ENCODE measurements at places on chromosomes 6 and 20.

DNA sequence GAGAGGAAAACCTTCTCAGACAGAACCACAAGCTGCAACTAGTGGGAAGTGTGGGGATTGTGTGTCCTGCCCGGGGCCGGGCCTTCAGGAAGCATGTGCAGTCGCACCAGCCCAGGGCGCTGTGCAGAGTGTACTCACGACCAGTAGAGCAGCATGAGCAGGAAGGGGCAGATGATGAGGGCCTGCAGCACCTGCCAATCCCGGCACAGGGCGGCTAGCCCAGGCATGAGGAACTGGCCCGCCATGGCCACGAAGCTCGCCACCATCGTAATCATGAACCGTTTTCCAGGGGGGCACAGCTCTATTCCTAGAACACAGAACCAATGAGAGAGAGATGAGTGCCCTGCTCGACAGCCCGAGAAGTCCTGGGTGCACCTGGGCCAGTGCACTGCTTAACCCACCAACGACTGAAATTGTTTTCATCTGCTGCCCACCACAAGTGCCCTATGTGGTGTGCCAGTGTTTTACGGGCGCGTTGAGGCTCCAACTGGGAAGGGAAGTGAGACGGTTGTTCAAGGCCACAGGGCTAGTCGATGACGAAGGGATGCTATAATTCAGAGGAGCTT, 65.0 kb downstream of the PSMG4 start:
- DNase-seq = no peak

DNA sequence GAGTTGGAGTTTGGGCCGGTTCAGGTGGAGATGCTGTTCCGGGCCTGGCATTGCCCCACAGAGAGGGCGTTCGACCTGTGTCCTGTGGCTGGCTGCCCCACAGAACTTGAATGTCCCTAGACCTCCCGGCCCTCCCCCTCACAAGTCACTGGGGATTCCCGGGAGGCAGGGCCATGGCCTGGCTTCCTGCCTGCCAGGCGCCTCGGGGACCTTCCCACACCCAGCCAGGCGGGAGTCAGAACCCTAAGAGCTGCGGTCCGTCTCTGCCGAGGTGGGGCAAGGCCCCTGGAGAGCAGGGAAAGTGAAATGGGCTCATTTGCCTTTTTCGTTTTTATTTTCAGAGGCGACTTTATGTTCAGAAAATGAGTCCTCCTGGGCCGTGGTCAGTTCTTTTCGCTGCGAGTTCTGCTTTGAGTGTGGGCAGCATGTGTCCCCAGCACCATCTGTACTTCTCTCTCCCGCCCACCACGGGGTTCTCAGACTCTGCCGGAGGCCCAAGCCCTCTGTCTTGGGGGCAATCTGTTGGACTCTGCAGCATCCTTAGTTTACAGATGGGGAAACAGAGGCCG, 8.5 kb downstream of the RBM38 start:
- no peak for DNase-seq

- no peak for DNase-seq
Measured at GRCh38 chr20:20740541-20740940, 28.1 kb upstream of the RALGAPA2 start.

- no peak for DNase-seq
Measured at GRCh38 chr6:37319856-37320480, 33.8 kb upstream of the RNF8 start.

DNA sequence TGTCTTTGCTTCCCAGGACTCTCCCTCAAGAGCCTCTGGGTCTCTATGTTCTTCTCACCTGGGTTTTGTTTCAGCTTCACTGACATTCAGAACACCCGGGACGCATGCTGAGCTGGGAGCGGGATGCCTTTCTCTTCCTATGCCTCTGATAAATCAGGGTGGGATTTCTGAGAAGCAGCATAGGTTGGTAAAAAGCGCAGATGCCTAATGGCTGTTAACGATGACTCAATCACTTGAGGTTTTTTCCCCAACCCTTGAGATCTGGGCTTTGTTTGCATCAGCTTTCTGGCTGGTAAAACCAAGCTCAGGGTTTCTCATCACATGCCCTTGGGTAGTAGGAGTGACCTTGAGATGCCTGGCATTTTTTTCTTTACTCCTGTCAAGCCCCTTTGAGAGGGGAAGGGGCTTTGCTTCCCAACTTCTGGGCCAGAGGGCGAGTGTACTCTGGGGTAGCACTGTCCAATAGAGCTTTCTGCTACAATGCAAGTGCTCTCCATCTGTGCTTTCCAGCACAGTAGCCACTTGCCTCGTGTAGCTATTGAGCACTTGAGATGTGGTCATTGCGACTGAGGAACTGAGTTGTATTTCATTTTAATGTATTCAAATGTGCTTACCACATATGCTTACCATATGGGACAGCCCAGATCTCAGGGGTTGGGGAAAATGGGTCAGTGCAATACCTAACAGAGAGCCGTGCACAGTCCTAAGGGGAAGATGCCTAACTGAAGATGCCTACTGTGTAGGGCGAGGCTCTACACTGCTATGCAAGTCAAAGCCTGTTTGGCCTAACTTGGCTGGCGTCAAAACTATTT, 69.1 kb downstream of the PPP1R14C start:
- DNase-seq = peak; percentile 74

DNA sequence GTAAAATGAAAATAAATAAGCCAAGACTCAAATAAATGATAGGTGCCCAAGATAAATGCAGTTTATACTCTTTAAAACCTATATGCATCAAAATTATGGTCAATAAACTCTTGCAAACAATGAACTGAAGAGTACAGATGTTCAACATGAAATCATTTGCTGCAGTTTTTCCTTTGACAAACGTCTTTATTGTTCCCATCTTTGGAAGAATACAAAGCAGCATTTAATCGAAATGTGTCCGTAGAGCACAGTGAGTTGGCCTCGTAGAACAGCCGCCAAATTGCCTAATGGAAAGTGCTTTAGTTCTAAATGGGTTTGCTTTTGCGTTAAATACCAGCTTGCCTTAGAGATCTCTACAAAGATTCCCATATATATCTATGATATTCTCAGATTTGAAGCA, 447.4 kb downstream of the PKHD1 start:
- DNase-seq = no peak

GRCh38 chr20:6515261-6515660, 252.2 kb upstream of the BMP2 start:
- no peak for DNase-seq

GRCh38 chr6:153525998-153526397, 394.9 kb upstream of the RGS17 start:
- DNase-seq = no peak

DNA sequence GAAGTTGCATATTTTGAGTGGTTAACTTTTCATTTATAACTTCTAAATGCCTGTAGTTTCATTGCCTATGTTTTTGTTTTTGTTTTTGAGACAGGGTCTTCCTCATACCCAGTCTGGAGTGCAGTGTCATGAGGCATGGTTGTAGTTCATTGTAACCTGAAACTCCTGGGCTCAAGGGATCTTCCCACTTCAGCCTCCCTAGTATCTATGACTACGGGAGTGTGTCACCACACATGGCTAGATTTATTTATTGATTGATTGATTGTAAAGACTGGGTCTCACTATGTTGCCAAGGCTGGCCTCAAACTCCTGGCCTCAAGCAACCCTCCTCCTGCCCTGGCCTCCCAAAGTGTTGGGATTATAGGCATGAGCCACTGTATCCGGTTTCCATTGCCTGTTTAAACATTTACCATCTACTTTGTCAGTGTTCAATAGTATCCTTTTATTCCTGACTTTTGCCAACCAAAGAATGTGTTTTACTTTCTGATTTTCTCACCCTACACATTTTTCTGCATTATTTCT, 144.6 kb downstream of the CDKAL1 start:
- no peak for DNase-seq

- DNase-seq = no peak
Measured at GRCh38 chr20:33281550-33282146, 1.4 kb upstream of the BPIFB1 start.

DNA sequence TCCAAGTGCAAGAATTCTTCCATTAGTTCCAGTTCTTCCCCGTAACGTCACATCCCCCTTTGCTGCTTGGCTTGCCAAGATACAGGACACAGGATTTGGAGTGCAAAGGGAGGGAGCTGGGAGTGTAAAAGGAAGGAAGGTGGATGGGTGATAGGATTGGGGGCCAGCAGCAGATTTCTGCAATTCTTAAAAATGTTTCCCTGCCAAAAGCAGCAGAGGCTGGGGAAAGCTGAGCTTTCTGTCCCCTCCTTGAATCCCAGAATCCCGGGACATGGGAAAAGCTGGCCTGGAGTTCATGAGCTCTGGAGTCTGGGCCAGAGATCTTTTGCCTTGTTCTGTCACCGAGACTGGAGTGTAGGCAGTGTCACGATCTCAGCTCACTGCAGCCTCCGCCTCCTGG, 60.0 kb upstream of the EPB41L1 start:
- DNase-seq = no peak

DNA sequence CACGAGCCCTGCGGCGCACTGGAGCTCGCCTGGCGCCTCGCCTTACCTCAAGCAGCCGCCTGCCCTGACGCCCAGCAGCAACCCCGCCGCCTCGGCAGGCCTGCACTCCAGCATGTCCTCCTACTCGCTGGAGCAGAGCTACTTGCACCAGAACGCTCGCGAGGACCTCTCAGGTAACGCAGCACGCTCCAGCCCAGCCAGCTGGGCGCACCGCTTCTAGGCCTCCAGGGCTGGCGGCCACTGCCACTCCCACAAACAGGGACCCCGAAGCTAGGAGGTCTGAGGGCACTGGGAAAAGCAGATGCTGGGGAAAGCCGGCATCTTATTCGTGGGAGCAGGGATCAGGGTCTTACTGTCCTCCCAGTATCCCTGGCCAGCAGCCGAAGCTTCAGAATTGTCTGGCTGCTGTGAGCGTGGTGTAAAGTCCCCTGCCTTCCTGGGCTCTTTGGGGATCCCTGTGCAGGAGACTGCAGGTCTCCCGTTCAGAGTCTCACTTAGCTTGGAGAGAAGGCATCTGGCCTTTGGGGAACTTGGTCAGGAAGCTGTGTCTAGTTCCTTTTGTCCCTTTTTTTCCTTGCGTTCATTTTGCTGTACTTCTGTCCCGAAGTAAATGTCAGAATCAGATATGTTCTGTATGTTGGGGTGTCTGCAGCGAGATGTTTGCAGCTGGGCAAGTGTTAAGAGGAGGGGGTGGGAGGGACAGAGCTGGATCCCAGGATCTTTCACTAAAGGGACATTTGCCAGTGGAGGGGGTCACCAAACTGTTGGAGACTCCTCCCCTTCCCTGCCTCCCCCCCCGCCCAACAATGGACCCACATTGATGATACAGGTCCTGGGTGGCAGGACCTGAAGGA, 1.8 kb downstream of the FOXF2 start:
- no peak for DNase-seq

Measured in lower leg skin (tissue), 4 donors.